Activated T-cell treated with anti-CD3 and anti-CD28 coated beads for 24 hours (primary cell): ENCODE measurements at places on chromosomes 7 and 10.
A peak's percentile ranks its signal among the peaks of the same experiment; 100 is the strongest.

GRCh38 chr10:88008866-88009470, 145.5 kb downstream of the PTEN start:
- DNase-seq = no peak

DNA sequence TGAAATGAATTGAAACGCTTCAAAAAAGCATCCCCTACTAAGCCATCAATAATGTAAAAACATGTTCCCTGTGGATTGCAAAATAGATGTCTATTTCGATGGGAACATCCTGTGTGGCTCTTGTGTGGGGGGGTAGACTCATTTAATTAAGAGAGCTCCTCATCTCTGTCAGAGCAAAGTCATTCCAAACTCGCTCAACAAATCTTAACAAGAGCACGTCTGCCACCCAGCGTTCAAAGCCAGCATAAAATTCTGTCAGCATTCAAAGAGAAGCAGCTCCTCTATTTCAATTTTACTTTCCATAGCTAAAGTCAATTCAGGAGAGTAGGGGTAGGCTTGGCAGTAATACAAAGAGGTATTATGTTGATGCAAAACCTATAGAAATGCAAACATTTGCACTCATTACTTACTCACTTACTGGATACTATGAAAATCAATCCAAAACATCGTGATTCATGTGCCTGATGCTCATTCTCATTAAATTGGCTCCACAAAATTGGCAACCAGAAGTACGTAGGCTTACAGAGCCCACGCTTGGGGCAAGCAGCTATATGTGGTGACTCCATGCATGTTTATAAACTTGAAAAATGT, 114.9 kb downstream of the IPMK start:
- peak; percentile 7 for DNase-seq

DNA sequence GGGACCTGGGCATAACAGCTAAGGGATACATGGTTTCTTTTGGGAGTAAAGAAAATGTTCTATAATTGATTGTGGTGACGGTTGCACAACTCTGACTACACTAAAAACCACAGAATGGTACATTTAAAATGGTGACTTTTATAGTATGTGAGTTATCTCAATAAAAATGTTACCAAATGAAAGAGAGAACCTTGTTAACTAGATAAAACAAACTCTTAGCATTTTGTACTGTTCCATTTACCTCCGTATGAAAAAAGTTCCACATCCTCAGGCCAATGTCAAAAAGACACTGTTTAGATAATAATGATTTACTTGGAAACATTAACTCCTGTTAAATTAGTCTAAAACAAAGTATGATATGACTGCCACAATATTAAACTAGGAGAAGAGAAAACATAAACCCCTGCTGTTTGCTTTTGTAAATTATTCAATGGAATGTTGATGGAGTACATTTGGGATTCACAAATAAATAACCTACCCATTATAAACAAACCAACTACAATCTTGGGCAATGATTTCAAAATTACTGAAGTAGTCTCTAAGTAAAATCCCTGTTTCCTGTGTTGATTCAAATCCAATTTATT, 60.7 kb downstream of the SMURF1 start:
- no peak for DNase-seq

DNA sequence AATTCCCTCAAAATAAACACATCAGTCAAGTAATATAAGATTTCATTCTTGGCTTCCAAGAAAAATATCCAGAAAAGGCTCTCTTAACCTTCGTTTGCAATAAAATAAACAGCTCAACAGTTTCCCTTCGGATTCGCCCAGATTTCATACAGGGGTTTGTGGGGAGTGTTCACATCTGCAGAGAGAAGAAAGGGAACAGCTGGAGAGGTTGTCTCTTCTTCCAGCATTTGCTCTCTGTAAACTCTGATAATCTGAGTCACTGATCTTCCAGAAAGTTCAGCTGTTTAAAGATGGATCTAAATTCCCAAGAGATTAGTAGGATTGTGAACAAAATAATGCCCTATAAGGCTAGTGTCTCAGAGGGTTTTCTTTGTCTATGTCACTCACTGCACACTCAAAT, 277.9 kb downstream of the HPSE2 start:
- no peak for DNase-seq
